RWPE1 (cell line): ENCODE measurements at places on chromosomes 1 and 21.
A peak's percentile ranks its signal among the peaks of the same experiment; 100 is the strongest.

GRCh38 chr1:112431038-112431437 is 35.0 kb downstream of the CTTNBP2NL start:
- DNase-seq = no peak

GRCh38 chr1:2152954-2153353 is 41.6 kb downstream of the FAAP20 start:
- DNase-seq = no peak

- no peak for DNase-seq
Measured at GRCh38 chr1:23915466-23915865, 2.3 kb upstream of the CNR2 start.

GRCh38 chr1:12511516-12512468 is 106.2 kb downstream of the DHRS3 start:
- DNase-seq = no peak

GRCh38 chr1:151825751-151826660 is 5.6 kb downstream of the RORC start:
- DNase-seq = no peak

- DNase-seq = no peak
Measured at GRCh38 chr1:94616506-94616905, 74.9 kb upstream of the F3 start.

DNA sequence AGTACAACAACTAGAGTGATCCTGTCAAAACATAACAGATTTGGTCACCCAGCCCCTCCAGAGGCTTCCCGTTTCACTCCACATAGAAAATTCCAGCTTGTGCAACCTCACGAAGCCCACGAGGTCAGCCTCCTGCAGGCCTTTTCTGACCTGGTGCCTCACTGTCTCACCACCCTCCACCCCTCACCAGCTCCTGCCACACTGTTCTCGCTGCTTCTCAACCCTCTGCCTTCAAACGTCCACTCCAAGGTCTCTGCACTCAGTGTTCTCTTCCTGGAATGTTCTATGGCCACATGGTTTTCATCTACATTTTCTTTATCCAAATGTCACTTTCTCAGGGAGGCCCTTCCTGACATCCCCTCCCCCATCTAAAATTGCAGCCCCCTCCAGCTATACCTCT is 178.9 kb downstream of the DHRS3 start:
- no peak for DNase-seq

- no peak for DNase-seq
Measured at GRCh38 chr1:239795304-239795703, 296.4 kb upstream of the FMN2 start.

- DNase-seq = peak; percentile 32
Measured at GRCh38 chr1:51936531-51936930, 54.0 kb downstream of the RAB3B start.

DNA sequence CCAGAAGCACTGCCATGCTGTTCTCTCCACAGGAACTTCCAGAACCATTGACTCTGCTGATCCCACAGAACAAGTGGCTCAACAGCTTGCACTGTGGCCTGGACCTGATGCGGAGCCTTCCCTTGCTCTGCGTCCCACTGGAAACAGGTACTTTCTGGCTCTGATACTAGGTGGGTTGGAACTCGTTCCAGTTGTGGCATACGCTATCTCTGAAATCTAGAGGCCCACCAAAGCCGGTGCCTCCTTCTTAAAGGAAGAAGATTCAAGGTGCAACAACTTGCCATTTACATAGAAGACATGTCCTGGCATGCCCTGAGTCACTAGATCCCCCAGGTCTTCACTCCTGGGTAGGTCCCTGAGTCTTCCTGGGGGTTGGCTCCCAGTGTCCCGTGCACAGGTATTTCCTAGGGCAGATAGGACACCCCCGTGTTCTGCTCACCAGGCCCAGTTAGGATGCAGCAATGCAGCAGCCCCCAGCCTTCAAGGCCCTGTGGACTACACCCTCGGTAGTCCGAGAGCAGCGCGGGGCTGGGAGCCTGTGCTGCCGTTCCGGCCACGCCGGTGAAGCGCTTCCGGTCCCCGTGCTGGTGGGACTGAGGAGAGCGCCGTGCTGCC is 10.8 kb upstream of the PCBP3 start:
- DNase-seq = no peak

- peak; percentile 36 for DNase-seq
Measured at GRCh38 chr1:218390618-218391017, 45.5 kb downstream of the TGFB2 start.

- peak; percentile 61 for DNase-seq
Measured at GRCh38 chr1:39969048-39969447, 14.1 kb downstream of the MFSD2A start.

GRCh38 chr1:218401998-218402785 is 57.1 kb downstream of the TGFB2 start:
- DNase-seq = no peak

DNA sequence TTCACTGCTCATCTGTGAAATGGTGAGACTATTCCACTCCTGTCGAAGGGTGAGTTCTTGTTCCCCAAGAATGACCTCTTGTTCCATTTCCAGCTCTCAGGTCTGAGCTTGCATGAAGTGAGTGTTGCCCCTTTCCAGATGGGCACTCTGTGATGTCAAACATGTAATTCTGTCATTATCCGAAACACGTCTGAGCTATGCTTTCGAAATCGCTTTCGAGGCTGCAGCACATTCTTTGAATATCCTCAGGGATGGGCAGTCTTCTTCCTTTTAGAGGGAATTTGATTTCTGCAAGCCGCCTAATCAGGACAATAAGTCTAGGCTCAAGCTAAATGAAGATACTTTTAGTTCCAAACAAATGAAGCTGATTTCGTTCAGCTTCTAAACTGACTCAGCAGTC is 15.1 kb downstream of the NFASC start:
- DNase-seq = no peak

GRCh38 chr1:81937791-81938450 is 137.2 kb downstream of the ADGRL2 start:
- no peak for DNase-seq

GRCh38 chr1:101618900-101619299 is 377.8 kb downstream of the OLFM3 start:
- no peak for DNase-seq

DNA sequence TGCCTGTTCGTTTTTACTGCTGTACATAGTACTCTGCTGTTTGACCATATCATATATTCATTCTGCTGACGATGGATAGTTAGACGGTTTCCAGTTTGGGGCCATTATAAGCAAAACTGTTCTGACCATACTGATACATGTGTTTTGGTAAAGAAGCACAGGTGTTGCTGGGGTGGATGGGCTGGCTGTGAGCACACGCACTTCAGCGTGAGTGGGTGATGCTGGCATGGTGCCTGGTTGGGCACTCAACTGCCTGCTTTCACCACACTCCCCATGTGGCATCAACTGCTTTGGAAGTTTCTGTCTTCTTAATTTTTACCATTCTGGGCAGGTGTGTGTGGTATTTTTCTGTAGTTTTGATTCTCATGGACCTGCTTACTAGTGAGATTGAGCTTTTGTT is 37.3 kb downstream of the ADARB1 start:
- DNase-seq = no peak

DNA sequence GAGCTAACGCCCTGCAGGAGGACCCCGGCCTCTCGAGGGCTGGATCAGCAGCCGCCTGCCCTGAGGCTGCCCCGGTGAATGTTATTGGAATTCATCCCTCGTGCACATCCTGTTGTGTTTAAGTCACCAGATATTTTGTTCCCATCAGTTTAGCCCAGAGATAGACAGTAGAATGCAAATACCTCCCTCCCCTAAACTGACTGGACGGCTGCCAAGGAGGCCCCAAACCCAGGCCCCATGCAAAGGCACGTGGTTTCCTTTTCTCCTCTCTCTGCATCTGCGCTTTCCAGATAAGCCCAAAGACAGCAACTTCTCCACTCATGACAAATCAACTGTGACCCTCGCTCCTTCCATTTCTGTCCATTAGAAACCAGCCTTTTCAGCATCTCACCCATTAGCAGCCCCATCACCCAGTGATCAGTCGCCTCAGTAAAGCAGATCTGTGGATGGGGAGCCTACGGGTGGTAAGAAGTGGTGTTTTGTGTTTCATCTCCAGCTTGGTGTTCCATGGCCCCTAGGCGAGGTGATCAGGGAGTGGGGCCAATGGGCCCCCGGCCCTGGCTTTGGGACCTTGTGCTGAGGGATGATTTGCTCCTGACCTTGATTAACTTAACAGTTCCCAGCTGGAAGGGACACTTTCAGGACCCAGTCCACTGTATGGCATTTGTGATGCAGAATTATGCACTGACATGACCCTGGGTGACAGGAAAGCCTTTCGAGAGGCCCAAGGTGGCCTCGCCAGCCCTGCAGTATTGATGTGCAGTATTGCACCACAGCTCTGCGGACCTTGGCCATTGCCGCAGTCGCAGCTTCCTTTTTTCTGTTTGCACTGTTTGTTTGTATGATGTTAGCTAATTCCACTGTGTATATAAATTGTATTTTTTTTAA is 5.2 kb downstream of the NPPA start:
- DNase-seq = no peak

- DNase-seq = peak; percentile 32
Measured at GRCh38 chr1:42730988-42731387, 9.0 kb downstream of the CLDN19 start.

- no peak for DNase-seq
Measured at GRCh38 chr1:93573940-93574469, 107.6 kb downstream of the BCAR3 start.

DNA sequence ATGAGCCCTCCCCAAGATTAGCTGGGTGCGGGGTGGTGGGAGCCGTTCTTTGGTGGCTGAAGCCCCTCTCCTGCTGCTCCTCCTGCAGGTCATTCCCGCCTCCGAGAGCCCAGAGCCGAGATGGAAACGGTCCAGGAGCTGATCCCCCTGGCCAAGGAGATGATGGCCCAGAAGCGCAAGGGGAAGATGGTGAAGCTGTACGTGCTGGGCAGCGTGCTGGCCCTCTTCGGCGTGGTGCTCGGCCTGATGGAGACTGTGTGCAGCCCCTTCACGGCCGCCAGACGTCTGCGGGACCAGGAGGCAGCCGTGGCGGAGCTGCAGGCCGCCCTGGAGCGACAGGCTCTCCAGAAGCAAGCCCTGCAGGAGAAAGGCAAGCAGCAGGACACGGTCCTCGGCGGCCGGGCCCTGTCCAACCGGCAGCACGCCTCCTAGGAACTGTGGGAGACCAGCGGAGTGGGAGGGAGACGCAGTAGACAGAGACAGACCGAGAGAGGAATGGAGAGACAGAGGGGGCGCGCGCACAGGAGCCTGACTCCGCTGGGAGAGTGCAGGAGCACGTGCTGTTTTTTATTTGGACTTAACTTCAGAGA is 448 bp downstream of the G0S2 start:
- no peak for DNase-seq

DNA sequence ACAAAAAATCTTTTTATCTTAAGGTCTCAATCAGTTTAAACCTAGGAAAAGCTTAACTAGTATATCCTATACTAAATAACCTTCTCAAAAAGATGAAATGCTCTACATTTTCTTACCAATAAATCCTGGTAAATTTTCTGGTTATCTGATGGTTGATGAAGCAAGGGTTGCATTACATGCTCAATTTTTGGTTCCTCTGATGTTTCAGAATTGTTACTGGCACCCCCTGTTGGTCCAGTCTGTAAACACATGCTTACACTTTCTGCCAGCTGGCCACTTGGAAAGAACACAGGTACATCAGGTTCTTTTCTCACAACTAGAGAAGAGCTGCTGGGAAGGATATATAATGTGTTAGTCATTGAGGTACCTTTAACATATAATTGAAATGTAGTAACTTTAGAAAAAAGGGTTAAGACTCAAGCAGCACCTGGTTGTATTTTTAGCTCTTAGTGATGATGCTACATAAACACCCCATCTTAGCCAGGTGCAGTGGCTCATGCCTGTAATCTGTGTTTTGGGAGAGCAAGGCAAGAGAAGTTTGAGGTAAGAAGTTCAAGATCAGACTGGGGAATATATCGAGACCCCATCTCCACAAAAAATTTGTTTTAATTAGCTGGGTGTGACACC is 30.9 kb upstream of the TAL1 start:
- peak; percentile 45 for DNase-seq

DNA sequence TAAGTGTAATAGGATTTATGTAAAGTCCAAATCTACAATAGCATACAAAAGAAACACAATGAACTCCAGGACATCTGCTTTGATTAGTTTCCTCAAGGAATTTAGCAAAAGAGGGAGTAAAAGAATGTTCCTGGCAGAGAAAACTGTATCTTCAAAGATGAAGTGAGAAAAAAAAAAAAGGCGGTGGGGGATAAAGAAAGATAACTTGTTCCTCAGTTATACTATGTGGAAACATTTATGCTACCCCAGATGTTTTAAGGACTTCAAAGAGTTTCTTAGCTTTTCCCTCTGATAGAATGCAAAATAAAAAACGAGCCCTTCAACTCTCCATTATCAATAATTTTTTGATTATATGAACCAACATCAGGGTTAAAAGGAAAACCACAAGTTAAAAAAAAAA is 908.9 kb upstream of the ADGRL2 start:
- no peak for DNase-seq

- no peak for DNase-seq
Measured at GRCh38 chr1:204797401-204797800, 73.3 kb upstream of the NFASC start.

- DNase-seq = peak; percentile 30
Measured at GRCh38 chr1:190067592-190067991, 410.1 kb downstream of the BRINP3 start.

DNA sequence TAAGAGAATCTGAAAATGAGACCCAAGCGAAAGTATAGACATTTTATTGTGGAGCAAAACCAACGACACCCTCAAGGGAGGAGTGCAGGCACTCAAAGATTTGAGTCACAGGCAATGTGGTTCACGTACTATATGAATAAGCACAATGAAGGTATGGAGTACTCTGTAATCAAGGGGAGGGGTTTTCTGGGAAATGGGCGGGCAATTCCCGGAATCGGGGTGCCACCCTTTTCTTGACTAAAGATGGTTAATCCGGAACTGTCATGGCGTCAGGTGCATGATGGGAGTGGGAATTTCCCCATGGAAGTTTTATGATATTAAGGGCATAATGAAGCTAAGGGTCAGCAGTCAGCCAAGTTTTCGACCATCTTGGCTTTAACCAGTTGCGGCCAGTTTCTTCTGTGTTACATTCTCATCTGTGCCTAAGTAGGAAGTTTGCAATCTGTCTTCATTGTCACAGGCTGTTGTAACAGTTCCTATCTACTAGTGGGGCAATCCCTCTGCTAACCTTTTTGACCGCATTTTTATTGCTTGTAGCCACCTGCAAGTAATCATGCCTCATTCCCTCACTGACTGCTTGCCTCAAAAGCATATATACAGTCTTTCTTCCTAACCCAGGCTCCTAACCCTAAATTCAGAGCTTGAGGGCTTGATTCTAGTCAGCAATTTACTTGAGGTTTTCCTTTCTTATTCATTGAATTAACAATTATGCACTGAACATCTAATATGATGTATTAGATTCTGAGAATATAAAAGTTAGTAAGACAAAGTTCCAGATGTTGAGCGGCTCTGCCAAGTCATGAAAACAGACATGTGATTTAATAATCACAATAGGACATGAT is 775 bp upstream of the AIM2 start:
- DNase-seq = no peak

DNA sequence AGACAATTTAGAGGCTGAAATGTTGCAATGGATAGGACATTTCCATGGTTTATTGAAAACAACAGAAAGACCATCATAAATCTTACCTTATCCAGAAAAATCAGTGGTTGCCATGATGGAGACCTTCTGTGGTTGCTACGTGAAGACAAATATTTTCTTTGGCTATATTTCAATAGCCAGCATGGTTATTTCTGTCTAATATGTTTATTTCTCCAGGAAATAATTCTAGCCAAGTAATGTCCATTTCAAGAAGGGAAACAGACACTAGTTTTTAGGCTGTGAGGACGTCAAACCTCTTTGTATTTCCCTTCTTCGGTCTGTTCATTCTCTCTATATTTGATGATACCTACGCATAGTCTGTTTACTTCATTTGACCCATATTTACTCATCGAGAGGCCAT is 49.2 kb upstream of the NFASC start:
- no peak for DNase-seq
